ENCODE measurements at places on chromosomes 2 and 18.

GRCh38 chr2:203706403-203706802 is at the start of gene CD28:
TSS of gene CD28 (plus strand) at chr2:203706639. CDS start at chr2:203706697, 58 bp downstream.
- DNase-seq: no peak

GRCh38 chr2:176088048-176088936 is 4.2 kb upstream of the HOXD13 start:
- peak; percentile 62 for DNase-seq

DNA sequence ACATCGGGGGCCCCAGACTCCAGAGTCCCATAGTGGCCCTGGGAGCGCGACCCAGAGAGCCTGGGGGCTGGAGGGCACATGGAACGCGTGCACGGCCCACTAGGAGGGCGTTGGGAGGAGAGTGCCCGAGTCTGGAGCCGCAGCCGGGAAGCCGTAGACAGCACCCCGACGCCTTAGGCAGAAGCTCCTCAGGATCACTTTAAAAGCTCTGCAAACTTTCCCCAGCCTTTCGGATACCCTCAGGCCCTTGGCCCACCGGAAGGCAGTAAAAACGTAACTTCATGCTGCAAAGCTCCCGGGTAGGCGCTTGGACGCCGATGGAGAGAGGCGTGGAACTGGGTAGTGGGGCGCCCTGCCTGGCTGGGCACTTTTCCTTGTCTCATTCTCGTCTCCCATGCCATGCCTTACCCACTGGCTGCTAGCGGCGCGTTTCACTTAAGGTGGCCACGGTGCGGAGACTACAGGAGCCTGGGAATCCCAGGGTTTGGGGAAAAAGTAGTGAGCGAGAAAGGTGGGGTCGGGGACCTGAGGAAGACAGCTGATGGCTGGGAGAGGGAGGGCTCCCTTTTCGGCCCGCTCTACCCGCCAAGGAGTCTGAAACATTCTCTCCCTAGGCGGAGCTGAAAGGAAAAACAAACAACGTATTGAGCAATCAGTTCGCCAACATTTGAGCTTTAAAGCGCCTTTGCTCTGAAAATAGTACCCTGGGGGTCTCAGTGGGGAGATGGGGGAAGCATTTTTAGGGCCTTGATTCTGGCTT is 141.8 kb downstream of the MEIS1 start:
- peak; percentile 13 for DNase-seq

DNA sequence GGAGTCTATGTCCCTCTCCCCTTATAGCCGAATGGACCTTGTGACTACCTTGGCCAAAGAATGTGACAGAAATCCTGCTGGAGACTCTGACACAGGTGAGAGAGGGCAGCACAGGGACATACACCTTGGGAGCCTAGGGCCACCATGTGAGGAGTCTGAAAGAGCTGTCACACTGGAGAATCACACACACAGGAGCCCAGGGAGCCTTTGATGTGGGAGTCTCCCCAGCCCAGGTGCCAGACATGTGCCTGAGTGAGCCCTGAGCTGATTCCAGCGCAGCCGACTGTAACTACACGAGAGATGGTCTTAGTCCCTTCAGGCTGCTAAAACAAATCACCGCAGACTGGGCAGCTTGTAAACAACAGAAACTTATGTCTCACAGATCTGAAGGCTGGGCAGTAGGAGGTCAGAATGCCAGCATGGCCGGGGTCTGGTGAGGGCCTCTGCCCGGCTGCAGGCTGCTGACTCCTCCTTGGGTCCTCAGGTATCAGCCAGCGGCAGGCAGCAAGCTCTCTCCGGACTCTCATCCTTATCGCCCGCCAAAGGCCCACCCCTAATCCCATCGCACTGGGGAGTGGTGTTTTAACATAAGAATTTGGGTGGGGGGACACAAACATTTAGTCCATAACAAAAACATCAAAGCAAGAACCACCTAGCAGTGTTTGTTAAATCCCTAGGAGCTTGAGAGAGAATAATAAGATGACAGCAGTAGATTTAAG is 63.8 kb upstream of the GPR45 start:
- DNase-seq: no peak
